PC-9 (cell line): ENCODE measurements at places on chromosomes 16 and 17.

DNA sequence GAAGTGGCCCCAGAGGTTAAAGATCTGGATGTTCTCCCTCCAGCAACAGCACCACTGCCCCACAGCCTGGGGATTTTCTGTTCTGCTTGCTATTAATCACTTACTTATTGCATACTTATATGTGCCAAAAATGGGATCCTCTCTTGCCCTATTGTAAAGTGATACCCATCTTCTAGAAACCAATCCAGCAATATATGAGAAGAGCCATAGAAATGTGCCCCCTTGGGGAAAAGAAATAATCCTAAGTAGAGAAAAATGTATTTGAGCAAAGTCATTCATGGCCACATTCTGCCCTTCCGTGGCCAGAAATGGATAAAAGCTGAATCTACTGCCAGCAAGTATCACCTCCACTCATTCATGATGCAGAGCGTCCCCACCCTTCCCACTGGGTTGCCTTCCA, 20.9 kb downstream of the SOST start:
- H3K36me3 ChIP-seq, result no peaks in the 10 kb centered on the region
- H3K27ac ChIP-seq, result no peak overlapping the region
- no peaks in the 10 kb centered on the region for H3K27me3 ChIP-seq
- H3K4me1 ChIP-seq, result peaks cover 9% of the 10 kb centered on the region
- no peak overlapping the region for H3K4me3 ChIP-seq

DNA sequence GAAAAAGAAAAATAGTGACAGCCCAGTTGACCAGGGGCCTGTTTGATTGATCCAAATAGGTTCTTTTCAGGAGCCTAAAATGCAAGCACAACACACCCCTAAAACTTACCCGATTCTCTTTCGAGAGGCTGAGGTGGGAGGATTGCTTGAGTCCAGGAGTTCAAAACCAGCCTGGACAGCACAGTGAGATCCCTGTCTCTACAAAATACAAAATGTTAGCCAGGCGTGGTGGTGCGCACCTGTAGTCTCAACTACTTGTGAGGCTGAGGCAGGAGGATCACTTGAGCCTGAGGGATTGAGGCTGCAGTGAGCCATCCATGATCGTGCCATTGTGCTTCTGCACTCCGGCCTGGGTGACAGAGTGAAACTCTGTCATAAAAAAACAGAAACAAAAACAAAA, 1.5 kb upstream of the KIF19 start:
- peaks cover 61% of the 10 kb centered on the region for H3K27me3 ChIP-seq
- no peaks in the 10 kb centered on the region for H3K36me3 ChIP-seq
- no peaks in the 10 kb centered on the region for H3K4me1 ChIP-seq
- no peak overlapping the region for H3K27ac ChIP-seq
- H3K4me3 ChIP-seq, result no peak overlapping the region
- DNase-seq, result no peak

DNA sequence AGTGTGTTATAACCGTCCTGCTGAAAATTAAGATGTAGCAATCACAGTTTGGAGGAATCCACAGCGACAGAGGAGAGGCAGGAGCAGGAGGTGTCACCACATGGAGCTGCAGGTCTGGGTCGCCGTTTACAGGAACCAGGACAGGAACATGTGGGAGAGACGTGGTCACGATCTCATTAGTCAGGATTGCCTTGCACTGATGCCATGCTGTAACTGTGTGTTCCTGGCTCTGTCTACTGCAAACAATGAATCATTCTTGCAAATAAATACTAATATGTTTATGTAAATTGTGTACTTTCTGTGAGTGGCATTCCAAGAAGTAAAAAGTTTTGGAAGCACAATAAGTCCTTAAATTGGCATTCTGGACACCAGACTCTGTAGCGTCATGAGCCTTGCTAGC, 271.8 kb downstream of the CPPED1 start:
- H3K27ac ChIP-seq, result no peak overlapping the region
- H3K27me3 ChIP-seq, result no peaks in the 10 kb centered on the region
- no peaks in the 10 kb centered on the region for H3K36me3 ChIP-seq
- no peak overlapping the region for H3K4me3 ChIP-seq
- DNase-seq, result no peak

DNA sequence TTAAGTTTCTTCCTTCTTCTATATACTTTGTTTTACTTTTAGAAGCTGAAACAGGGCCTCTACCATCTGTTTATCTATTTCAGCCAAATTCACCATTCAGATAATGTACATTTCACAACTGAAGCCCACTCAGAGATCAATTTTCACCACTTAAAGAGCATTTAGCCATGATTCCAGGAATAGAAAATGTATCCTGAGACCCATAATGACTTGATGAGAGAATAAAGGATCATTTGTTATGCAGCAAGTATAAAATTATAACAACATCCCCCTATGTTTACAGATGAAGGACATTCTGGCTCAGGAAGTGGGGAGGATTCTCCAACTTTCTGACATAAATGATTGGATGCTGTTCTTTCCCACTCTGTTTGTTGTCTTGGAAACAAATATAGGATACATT, 962.1 kb upstream of the EEF2KMT start:
- no peak overlapping the region for H3K27ac ChIP-seq
- no peak for DNase-seq
- H3K4me3 ChIP-seq, result no peak overlapping the region
- peaks cover 10% of the 10 kb centered on the region; the same call in 1 of the 2 replicates for H3K27me3 ChIP-seq

GRCh38 chr17:77372444-77373298, 231.9 kb downstream of the SEC14L1 start:
- H3K4me1 ChIP-seq, result no peaks in the 10 kb centered on the region
- no peak overlapping the region for H3K4me3 ChIP-seq
- no peaks in the 10 kb centered on the region for H3K27me3 ChIP-seq
- no peak overlapping the region for H3K27ac ChIP-seq
- no peaks in the 10 kb centered on the region for H3K36me3 ChIP-seq
- DNase-seq, result no peak

DNA sequence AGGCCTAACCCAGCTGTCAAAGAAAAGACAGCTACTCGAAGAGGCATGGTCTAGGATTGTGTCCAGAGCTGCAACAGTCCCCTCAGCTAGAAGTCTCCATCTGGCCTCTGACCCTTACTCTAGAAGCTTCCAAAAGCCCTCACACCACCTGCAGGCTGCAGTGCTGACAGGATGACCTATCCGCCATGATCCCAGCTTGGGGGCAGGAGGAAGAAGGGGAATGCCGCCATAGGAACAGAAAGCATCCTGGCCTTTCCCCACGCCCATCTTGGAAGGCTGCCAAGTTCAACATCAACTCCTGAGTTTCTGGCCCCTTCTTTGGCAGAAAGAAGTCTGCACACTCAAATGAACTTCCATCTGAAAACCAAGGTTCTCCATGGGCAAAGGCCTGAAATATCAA, 3.1 kb upstream of the KRT36 start:
- H3K4me1 ChIP-seq, result peaks cover 42% of the 10 kb centered on the region
- H3K36me3 ChIP-seq, result no peaks in the 10 kb centered on the region
- H3K27ac ChIP-seq, result no peak overlapping the region
- H3K4me3 ChIP-seq, result no peak overlapping the region
- DNase-seq, result no peak
